ENCODE measurements at places on chromosomes 16 and 17. TPM values are rescaled to one million over a fixed set of nuclear protein-coding genes. Genes with fewer than 3 reads are reported as not detected.

- DNase-seq = no peak
Observed at GRCh38 chr16:14321542-14321941, 250.4 kb downstream of the MRTFB start.

DNA sequence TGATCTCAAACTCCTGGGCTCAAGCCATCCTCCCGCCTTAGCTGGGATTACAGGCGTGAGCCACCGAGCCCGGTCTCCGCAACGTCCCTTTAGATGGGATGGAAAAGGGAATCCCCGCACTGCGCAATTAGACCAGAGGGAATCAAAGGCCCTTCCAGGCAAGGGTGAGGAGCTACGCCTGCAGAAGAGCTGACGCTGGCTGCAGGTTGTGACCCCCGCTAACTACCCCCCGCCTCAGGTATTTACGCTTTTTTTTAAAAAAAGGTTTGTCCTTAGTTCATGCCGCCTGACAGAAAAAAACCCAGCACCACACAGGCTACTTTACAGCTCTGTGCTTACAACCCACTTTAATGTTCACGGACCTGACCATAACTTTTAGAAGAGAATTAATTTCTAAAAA lies 26.9 kb downstream of the ZCCHC14 start:
- DNase-seq = no peak

- DNase-seq = no peak
Observed at GRCh38 chr17:47821031-47821423, 567 bp downstream of the OSBPL7 start.

DNA sequence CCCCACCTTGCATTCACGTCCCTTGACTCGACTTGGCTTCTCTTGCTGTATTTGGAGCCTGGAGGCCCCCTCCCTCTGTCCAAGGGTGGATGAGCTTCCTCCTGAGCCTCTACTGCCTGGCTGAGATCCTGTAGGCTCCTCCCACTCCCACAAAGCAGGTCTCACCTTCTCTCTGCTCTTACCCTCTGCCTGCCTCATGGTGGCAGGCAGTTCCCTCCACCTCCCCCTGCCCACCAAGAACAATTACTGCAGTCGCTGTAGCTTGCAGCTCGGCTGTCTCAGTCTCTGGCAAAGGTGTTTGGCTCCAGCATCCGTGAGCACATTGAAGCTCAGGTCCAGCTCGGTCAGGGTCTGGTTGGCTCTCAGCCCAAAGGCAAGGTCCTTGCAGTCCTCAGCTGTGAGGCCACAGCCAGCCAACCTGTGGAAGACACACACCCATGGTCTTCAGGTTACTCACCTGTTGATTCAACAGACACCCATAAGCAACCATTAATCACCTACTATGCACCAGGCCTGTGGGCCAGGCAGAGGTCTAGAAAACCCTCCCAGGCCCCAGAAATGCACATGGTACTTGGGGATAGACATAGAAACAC lies 42.6 kb downstream of the NLRP1 start:
- DNase-seq = no peak

DNA sequence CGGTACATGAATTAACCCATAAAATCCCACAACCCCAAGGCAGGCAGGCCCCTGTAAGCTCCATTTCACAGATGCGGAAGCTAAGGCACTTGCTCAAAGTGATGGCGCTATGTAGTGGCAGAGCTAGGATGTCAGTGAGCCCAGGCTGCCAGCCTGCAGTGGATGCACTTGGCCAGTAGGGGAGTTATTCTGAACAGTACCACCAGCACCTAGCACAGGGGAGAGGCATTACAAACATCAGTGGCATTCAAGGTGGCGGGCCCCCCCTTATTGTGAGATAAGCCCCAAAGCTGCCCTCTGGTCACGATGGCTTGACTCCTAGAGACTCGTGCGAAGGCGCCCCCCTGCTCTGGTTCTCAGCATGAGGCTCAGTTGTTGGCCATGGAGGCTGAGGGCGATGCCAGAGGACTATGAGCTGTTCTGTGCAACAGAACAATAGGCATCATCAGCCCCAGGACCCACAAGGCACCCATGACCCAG lies 33.8 kb downstream of the GTF3C1 start:
- DNase-seq = no peak

- DNase-seq = no peak
Observed at GRCh38 chr16:79658301-79659033, 57.9 kb upstream of the MAF start.

- no peak for DNase-seq
Observed at GRCh38 chr16:57873218-57873617, 70.9 kb upstream of the KIFC3 start.

- no peak for DNase-seq
Observed at GRCh38 chr17:76696763-76697701, 13.7 kb downstream of the MXRA7 start.

DNA sequence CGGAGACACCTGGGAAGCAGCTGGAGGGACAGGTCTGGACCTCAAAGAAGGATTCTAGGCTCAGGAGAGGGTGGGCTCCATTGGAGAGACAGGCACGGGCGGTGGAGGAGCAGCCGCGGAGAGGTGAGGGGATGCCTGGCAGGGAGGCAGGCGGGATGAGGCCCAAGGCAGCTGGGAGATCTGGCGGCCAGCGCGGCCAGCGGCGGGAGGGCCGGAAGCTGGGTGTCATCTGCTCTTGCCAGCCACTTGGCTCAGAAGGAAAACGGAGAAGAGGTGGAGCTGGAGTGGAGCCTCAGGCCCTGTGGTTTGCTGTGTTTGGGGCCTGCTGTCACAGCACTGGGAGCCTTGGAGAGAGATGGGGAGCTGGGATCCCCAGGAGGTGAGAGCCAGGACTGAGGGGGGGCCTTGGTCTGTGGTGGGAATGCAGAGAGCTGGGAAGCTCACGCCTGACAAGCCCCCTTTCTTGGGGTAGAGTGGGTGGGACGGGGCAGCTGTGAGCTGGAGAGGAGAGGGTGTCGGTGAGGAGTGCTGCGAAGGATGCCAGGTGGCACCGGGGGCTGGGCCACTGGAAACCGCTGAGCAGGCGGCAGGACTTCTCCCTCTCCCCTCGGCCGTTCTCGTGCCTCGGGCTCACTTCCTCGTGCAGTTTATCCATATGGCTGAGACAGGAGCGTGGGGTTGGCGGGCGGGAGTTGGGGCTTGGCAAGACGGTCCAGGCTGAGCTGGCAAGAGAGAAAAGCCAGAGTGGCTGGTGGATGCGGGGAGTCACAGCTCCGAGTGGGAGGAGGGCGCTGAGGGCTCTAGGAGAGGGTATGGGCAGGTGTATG lies 8.0 kb downstream of the TBC1D24 start:
- no peak for DNase-seq

DNA sequence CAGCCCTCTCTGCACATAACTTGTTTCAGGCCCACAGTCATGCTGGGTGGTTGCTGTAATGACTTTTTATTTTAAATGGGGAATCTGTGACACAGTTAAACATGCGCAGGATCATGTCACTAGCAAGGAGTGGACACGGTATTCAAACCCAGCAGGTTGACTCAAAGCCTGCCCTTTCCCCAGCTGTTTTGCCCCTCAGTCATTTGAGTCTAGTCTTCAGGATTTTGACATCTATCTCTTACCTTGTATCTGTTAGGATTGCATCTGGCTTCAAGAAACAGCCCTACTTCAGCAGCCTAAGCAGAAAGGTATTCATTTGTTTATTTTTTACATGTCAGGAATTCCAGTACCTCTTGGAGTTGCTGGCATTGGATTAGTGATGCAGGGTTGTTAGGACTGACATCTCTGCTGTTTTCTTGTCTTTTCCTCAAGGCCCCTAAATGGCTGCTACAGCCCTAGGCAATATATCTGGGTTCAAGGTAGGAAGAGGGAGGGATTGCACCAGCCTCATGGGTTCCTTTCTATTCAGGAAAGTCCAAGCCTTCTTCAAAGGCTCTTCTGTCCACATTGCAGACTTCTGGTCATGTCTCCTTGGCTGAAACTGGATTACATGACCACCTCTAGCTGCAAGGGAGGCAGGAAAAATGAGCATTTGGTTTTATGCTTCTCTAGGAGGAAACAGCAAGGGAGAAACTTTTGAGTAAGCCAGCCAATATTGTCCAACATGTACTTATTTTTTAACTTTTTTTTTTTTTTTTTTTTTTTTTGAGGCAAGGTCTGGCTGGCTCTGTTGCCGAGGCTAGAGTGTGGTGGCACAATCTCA lies 22.8 kb downstream of the ABCC1 start:
- no peak for DNase-seq

- no peak for DNase-seq
Observed at GRCh38 chr16:23317751-23318150, 15.6 kb downstream of the SCNN1B start.

GRCh38 chr16:55035029-55035428 lies 104.4 kb downstream of the IRX5 start:
- DNase-seq = no peak

The HSD3B7 gene
- 1.6 TPM for total RNA-seq

The SLFN14 gene
- 0.16 TPM for total RNA-seq

All from CD8-positive, alpha-beta memory T cell (primary cell).